ENCODE measurements at places on chromosomes 1 and 21. TPM values are rescaled to one million over a fixed set of nuclear protein-coding genes. Genes with fewer than 3 reads are reported as not detected.

GRCh38 chr1:204435381-204435831 lies 23.8 kb upstream of the PPP1R15B start:
- no peak for DNase-seq

- DNase-seq = no peak
Observed at GRCh38 chr1:231887866-231888265, 261.3 kb downstream of the DISC1 start.

VAV3 gene
- 9.3 TPM for polyA plus RNA-seq

GRCh38 chr1:28456078-28456477 lies 49.8 kb upstream of the RCC1 start:
- no peak for DNase-seq

- no peak for DNase-seq
Observed at GRCh38 chr21:38790961-38791360, 14.8 kb upstream of the ETS2 start.

RPAP2 gene
- 20.1 TPM for polyA plus RNA-seq

Data from muscle of arm (tissue), 14 donors.